HT-29 (cell line): ENCODE measurements at places on chromosomes 5 and 9. TPM values are rescaled to one million over a fixed set of nuclear protein-coding genes. Genes with fewer than 3 reads are reported as not detected.

GRCh38 chr9:133199648-133200321 lies 9.3 kb downstream of the OBP2B start:
- no peak for DNase-seq

DNA sequence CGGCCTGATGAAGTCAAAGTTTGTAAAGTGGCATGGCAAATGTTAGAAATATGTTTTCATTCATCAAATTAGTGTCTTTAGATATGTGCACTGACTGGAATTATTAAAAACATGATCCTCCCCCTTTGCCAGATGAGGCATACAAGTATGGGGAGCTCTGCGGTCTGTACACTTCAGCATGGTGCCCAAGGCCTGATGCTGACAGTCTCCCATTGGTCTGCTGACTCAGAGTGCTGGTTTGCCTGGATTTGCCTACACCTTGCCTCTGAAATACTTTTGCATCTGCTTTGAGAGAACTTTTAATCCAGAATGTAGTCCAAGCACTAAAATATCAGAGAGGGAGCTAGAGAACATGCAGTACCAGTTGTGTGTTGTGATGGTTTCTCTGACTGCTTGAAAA lies 354.3 kb upstream of the ACTBL2 start:
- DNase-seq = no peak

DNA sequence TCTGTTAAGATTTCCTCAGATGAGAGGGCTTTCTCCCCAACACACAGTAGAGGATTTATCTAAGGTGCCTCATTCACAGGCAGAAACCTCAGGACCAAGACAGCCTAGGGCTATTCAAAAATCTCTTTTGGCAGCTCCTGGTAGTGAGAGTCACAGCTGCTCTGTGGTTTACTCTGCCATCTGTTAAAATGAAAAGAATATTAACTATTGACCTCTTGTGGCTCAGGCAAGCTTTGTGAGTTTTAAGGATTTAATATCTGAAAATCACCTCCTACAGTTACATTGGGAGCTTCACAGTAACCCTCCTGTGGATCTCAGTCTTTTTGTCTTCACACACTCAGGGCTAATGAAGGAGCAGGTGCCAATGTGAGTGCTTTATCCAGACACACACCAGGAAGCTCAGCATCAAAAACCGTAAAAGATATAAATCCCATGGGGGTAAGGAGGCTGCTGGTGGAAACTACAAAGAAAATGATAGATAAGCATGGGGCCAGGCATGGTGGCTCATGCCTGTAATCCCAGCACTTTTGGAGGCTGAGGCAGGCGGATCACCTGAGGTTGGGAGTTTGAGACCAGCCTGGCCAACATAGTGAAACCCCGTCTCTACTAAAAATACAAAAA lies 29.7 kb downstream of the PPP1R2B start:
- no peak for DNase-seq

GRCh38 chr5:95925939-95926338 lies 35.7 kb downstream of the ELL2 start:
- no peak for DNase-seq

DNA sequence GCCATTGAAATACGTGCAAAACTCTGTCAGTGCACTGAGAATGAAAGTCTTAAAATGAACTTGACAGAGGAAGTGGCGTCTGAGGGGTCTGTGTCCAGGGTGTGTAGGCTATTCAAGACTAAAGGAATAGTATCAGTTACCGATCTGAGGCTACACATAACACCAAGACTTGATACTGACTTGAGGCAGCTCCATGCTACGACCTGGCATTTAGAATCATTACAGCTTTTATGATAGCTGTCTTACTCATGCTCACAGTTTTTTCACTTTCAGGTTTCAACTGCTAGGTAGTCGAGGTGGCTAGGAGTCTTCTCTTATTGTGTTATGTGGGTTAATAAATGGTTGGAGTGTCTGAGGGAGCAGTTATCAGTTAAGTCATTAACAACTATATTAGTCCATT lies 92.8 kb upstream of the SLCO6A1 start:
- no peak for DNase-seq

DNA sequence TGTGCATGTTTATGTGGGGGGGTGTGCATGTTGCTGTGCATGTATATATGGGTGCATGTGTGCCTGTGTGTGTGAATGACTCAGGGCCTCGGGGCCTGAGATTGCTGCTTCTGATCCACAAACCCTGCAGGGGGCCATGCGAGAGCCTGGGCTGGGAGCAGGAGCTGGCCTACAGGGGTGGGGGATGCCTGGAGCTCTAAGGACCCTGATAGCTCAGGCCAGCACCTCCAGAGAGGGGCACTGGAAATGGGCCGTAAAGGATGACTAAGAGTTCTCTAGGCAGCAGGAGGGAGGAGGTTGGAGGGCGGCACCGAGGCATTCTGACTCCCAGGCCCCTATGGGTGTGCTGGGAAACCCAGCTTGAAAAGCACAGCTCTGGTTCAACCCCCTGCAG lies 6.9 kb upstream of the UBAC1 start:
- DNase-seq = no peak

DNA sequence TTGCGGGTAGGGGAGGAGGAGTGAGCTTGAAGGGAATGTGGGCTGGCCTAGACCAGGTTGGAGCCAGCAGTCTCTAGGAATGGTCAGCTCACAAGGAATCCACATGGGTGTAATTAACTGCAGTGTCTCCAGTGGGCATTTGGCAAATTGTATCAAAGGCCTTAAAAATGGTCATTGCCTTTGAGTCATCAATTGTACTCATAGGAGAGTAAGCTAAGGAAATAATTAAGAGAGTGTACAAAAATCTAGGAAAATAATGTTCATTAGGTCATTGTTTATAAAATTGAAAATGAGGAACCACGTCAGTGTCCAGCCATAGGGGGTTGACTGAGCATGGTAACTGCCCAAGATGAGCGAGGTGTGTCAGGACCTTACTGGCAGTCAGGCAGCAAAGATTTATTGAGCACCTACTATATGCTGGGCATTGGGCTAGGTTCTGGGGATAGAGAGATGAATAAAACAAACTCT lies 29.8 kb upstream of the RPL26L1 start:
- DNase-seq = no peak

GRCh38 chr5:108093186-108093585 lies 288.7 kb downstream of the FBXL17 start:
- DNase-seq = peak; percentile 10

Gene TCF7
- 23.8 and 28.5 TPM in 2 replicates for total RNA-seq

Gene TOMM5
- 215 and 224 TPM in 2 replicates for total RNA-seq

Gene FCN1
- total RNA-seq = not detected in 2 replicates

Gene GLRA1
- total RNA-seq = not detected in 2 replicates

Gene PCDHGB6
- total RNA-seq = 0.18 and 0.33 TPM in 2 replicates

Gene TMEM250
- 93.4 and 109 TPM in 2 replicates for total RNA-seq

Gene GRM6
- not detected in 2 replicates for total RNA-seq
